ENCODE measurements at places on chromosomes 2 and 18. TPM values are rescaled to one million over a fixed set of nuclear protein-coding genes. Genes with fewer than 3 reads are reported as not detected.

The DGUOK gene
- total RNA-seq, result 40.7 TPM

DNA sequence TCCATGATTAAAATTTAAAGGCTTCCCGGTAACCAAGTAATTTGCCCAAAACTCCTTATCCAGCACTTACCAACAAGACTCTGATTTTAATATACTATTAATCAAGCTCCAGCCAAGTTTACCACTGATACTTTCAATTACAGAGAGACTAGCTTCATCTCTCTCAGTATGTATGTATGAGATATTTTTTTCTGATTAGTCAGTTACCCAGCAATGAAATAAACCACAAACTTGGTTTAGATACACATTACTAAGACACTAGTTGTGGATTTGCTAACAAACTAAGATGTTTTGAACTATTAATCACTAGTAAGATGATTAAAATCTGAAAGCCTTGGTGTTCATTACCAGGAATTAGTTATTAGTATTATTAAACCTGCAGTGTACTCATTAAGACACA is 1272.2 kb upstream of the ACVR2A start:
- no peaks in the 10 kb centered on the region for H3K36me3 ChIP-seq
- H3K4me3 ChIP-seq, result no peak overlapping the region
- H3K27me3 ChIP-seq, result no peaks in the 10 kb centered on the region
- H3K4me1 ChIP-seq, result no peaks in the 10 kb centered on the region

DNA sequence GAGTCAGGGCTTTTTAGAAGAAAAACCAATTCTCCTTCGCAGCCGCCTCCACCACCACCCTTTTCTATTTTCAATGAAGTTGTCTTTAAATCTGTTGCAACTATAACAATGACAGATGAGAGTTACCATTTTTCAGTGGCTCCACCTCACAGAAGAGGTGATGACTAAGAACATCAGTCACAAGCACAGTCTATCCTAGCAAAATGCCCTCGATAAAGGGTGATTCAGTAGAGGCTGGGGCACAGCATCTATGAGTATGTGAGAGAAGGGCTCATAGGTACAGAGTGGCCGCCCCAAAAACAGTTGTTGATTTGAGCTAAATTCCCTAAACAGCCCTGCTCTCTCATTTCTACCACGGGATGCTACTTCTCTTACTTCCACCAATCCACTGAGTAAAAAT is 310.8 kb upstream of the MGAT5 start:
- H3K36me3 ChIP-seq, result no peaks in the 10 kb centered on the region
- H3K4me1 ChIP-seq, result no peaks in the 10 kb centered on the region
- no peak overlapping the region for H3K4me3 ChIP-seq
- DNase-seq, result no peak

DNA sequence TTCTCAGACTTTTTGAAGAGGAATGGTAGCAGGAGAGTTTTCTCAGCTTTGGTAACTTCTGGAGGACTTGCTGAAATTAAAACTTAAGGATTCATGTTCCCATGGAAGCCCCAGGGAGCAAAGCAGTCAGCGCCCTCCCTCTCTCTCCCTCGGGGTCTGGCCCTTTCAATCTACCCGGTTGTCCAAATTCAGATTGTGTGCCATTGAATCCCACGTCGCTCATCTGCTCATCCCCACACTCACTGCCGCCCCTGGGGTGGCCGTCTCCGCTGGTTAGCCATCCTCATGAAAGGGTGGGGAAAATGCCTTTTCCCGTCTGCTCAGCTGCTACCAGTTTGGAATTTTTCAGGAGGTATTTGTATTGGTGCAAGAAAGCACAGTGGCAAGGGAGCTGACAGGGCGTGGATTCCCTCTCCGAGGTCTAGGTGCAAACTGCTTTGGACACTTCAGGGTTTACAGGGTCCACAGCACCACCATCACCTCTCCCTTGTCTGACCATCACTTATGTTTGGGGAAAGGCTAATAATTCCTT is 27.1 kb downstream of the MCFD2 start:
- DNase-seq, result no peak
- peaks cover 60% of the 10 kb centered on the region for H3K4me1 ChIP-seq
- H3K4me3 ChIP-seq, result no peak overlapping the region
- H3K27me3 ChIP-seq, result no peaks in the 10 kb centered on the region
- H3K36me3 ChIP-seq, result no peaks in the 10 kb centered on the region
- H3K27ac ChIP-seq, result peak overlapping the region; percentile 100

The GREB1 gene
- total RNA-seq, result 1.1 TPM

DNA sequence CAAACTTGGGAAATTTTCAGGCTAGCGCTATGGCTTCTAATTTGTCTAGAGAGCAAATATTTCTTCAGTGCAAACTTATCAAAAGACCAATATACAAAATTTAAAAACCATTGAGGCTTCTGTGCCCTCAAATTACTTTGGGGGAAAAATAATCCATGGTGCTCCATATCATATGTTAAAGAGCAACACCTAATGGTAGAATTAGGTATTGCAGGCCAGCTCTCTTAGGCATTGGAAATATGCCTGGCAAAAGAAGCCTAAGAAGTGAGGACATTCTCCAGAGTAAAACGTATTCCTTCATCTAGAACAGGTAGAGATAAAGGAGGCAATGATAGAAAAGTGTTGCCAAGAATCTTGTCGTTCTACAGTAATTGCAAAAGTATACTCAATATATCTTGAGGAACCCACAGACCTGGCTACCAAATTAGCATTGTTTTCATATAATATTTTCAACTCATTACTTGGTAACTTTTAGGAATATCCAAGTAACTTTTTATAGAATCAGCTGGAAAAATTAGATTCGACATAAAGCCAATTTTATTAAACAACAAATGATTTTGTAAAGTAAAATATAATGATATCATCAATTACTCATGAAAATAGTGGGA is 401.1 kb downstream of the BCL11A start:
- DNase-seq, result no peak
- H3K36me3 ChIP-seq, result no peaks in the 10 kb centered on the region
- no peaks in the 10 kb centered on the region for H3K27me3 ChIP-seq
- H3K4me1 ChIP-seq, result no peaks in the 10 kb centered on the region
- no peak overlapping the region for H3K27ac ChIP-seq

GRCh38 chr2:33040541-33040940 is 93.8 kb downstream of the LTBP1 start:
- H3K27me3 ChIP-seq, result no peaks in the 10 kb centered on the region
- no peak overlapping the region for H3K27ac ChIP-seq
- H3K36me3 ChIP-seq, result no peaks in the 10 kb centered on the region
- no peak for DNase-seq

GRCh38 chr2:40758401-40759155 is 306.7 kb upstream of the SLC8A1 start:
- H3K4me1 ChIP-seq, result peaks cover 14% of the 10 kb centered on the region
- H3K27ac ChIP-seq, result no peak overlapping the region
- H3K36me3 ChIP-seq, result no peaks in the 10 kb centered on the region
- H3K27me3 ChIP-seq, result no peaks in the 10 kb centered on the region

The CCDC148 gene
- total RNA-seq, result 1.8 TPM

The PAX8 gene
- 2.9 TPM for total RNA-seq

GRCh38 chr2:26245231-26245732 is 543 bp downstream of the HADHB start:
- H3K27ac ChIP-seq, result peak overlapping the region; percentile 96
- H3K4me3 ChIP-seq, result peak overlapping the region; percentile 97
- H3K4me1 ChIP-seq, result peaks cover 41% of the 10 kb centered on the region
- H3K36me3 ChIP-seq, result no peaks in the 10 kb centered on the region
- peak; percentile 51 for DNase-seq

GRCh38 chr2:120442923-120443571 is 97.1 kb downstream of the INHBB start:
- DNase-seq, result peak; percentile 72
- H3K27me3 ChIP-seq, result peaks cover 27% of the 10 kb centered on the region
- H3K27ac ChIP-seq, result no peak overlapping the region
- H3K4me1 ChIP-seq, result peaks cover 7% of the 10 kb centered on the region

- H3K27me3 ChIP-seq, result no peaks in the 10 kb centered on the region
- no peak overlapping the region for H3K4me3 ChIP-seq
- DNase-seq, result no peak
- H3K4me1 ChIP-seq, result peaks cover 15% of the 10 kb centered on the region
- no peaks in the 10 kb centered on the region for H3K36me3 ChIP-seq
- no peak overlapping the region for H3K27ac ChIP-seq
These were observed 1.7 kb upstream of the RPE start for GRCh38 chr2:210000464-210001324.

DNA sequence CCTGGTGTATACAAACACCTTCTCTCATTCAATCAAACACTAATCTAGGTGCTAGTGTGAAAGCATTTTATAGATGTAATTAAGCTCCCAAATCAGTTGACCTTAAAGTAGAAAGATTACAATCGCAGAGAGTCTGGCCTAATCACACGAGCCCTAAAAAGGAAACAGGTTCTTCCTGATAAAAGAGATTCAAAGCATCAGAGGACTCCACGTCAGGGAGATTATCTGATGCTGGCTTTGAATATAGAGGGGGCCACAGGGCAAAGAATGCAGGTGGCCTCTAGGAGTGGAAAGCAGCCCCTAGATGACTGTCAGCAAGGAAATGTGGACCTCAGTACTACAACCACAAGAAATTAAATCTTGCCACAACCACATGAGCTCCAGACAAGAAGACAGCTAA is 28.2 kb upstream of the ZC3H15 start:
- DNase-seq, result no peak
- no peaks in the 10 kb centered on the region for H3K27me3 ChIP-seq
- H3K27ac ChIP-seq, result no peak overlapping the region
- H3K4me3 ChIP-seq, result no peak overlapping the region
- H3K4me1 ChIP-seq, result peaks cover 16% of the 10 kb centered on the region

GRCh38 chr2:186068139-186068801 is 329.7 kb downstream of the FSIP2 start:
- H3K4me1 ChIP-seq, result no peaks in the 10 kb centered on the region
- H3K27me3 ChIP-seq, result no peaks in the 10 kb centered on the region
- no peak overlapping the region for H3K4me3 ChIP-seq
- no peaks in the 10 kb centered on the region for H3K36me3 ChIP-seq
- no peak for DNase-seq
- H3K27ac ChIP-seq, result no peak overlapping the region

- peak within 1 kb of the TSS; percentile 95 for H3K27ac ChIP-seq
- no peak for DNase-seq
- H3K4me1 ChIP-seq, result peaks cover 44% of the 10 kb centered on the region
- peak within 1 kb of the TSS; percentile 70 for H3K4me3 ChIP-seq
These were observed at the start of gene DTNA for GRCh38 chr18:34709750-34710441. TSS of gene DTNA (plus strand) at chr18:34710298. CDS start at chr18:34755977, 45,679 bp downstream.
